ENCODE measurements at places on chromosomes 3 and 15. TPM values are rescaled to one million over a fixed set of nuclear protein-coding genes. Genes with fewer than 3 reads are reported as not detected.

MYRIP gene
- total RNA-seq, result under 0.01 TPM

MINAR1 gene
- 0.38 TPM for total RNA-seq

TMC3 gene
- total RNA-seq, result 3.9 TPM

FOXB1 gene
- total RNA-seq, result not detected

MYLK gene
- total RNA-seq, result 46.6 TPM

RTF1 gene
- 18.4 TPM for total RNA-seq

NR2F2 gene
- total RNA-seq, result 15.5 TPM

RFT1 gene
- 9.0 TPM for total RNA-seq

C3orf70 gene
- 1.9 TPM for total RNA-seq

RAB6B gene
- total RNA-seq, result 0.19 TPM

UBXN7 gene
- total RNA-seq, result 14.4 TPM

PLCD1 gene
- 29.0 TPM for total RNA-seq

CFAP91 gene
- total RNA-seq, result 0.85 TPM

MFGE8 gene
- 51.6 TPM for total RNA-seq

NUSAP1 gene
- total RNA-seq, result 16.3 TPM

SI gene
- not detected for total RNA-seq

CLEC3B gene
- total RNA-seq, result 23.7 TPM
